SJSA1 (cell line): ENCODE measurements at places on chromosomes 11 and 22.

DNA sequence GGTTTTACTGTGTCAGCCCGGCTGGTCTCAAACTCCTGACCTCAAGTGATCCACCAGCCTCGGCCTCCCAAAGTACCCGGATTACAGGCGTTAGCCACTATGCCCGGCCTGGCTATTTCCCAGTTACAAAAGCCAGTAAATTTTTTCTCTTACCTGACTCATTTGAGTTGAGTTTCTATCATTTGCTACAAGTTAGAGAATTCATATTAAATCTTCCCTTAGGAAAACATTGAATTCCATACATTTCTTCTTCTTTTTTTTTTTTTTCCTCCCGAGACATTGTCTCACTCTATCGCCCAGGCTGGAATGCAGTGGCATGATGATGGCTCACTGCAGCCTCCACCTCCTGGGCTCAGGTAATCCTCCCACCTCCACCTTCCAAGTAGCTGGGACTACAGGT lies 26.0 kb downstream of the CHEK2 start:
- DNase-seq: no peak

DNA sequence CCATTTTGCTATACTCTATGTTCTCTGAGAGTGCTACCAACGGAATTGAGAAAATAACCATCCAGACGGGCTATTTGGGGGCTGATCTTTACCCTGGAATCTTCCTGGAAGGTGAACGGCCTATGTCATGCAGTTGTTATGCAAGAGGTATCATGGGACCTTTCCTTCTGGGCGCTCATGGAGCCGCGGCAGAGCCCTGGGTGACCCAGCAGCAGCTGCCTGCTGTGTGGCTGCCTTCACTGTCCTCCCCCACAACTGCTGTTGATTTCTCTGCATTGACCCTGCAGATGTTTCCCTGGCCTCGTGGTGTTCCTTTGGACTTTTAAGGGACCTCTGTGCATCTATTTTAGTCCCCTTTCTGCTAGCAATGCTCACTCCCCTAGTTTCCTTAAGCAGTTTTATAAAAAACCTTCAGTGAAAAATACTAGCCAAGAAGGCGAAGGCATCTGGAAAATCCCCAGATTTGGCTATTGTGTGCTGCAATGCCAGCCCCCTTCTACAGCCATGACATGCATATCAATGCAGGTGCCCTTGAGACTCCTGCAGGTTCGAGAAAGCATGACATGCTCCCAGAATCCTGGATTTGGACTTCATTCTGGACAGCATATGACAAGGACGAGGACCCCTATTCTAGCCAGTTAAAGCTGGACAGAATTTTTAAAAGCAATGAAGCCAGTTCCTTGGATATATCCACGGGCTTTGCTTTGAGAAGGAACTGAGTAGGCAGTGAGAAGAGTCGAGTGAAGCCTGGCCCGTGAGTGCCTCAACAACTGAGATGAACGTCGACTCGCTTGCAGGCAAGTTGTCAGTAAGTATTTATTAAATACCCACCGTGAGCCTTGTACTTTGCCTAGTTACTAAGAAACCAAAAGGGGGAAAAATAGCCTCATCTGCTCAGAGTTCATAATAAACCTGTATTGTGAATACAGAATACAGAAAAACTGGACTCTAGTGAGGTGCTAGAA lies at the start of gene SLC25A18:
Gene SLC25A18 (plus strand): TSS at position 593 of the 965 bp plus-strand sequence. CDS start 16,447 bp downstream, outside the sequence.
- DNase-seq: no peak

GRCh38 chr11:120457996-120458395 lies 53.6 kb upstream of the GRIK4 start:
- DNase-seq: no peak

DNA sequence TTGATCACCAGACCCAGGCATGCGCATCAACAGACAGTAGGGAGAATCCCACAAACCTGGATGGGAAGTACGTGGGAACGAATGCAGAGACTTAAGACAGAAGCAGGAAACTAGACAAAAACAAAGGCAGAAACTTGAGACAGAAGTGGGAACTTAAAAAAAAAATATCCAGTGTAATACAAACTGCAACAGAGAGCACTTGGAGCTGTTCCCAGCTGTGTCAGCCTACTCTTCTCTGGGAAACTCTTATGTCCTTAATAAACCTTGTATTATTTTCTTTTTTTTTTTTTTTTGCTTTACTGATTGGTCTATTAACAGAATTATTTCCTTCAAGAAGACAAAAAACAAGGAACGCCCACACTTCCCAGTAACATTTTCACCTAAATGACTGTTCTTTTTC lies 1818.1 kb upstream of the RAG2 start:
- DNase-seq: no peak

- no peak for DNase-seq
These were observed 116.9 kb downstream of the SIK3 start for GRCh38 chr11:116981266-116981885.

DNA sequence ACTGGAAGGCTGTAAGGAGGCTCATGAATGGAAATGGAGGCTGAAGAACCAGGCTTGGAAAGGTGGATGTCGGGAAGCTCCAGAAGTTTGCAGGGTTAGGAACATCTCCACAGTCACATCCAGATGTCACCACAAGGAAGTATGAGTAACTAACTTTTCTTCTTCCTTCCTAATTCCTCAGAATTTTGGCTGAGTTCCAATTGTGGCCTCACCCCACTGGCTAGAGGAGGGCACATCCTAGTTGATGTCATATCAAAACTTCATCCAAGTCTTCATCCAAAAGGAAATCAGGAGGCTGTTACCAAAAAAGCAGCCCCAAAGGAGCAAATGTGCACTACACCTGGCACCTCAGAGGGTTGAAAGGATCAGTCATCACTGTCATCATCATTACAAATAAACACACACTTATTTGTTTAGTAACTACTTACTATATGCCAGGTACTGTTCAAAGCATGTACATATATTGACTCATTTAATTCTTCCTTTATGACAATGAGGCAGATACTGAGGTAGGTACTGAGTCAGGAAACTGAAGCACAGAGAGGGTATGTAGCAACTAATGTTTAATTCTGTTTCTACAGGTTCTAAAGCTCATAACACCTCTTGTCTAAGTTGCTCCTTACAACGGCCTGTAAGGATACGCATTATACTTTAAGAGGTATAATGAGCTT lies 7.3 kb upstream of the PTPN5 start:
- DNase-seq: no peak

DNA sequence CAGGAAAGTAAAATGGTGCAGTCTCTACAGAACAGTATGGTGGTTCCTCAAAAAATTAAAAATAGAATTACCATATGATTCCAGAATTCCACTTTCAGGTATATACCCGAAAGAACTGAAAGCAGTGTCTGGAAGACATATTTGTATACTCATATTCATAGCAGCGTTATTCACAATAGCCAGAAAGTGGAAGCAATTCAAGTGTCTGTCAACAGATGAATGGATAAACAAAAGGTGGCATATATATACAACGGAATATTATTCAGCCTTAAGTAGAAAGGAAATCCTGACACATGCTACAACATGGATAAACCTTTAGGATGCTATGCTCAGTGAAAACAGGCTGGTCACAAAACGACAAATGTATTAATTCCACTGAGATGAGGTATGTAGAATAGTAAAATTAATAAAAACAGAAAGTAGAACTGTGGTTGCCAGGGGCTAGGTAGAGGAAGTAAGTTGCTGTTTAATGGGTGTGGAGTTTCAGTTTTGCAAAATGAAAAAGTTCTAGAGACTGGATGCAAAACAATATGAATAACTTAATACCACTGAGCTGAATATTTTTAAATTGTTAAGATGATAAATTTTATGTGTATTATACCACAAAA lies 14.5 kb downstream of the SAA1 start:
- DNase-seq: no peak

- no peak for DNase-seq
These were observed 14.7 kb downstream of the SSH3 start for GRCh38 chr11:67317888-67318555.

GRCh38 chr22:43726322-43726721 lies 85.8 kb downstream of the EFCAB6 start:
- DNase-seq: no peak

DNA sequence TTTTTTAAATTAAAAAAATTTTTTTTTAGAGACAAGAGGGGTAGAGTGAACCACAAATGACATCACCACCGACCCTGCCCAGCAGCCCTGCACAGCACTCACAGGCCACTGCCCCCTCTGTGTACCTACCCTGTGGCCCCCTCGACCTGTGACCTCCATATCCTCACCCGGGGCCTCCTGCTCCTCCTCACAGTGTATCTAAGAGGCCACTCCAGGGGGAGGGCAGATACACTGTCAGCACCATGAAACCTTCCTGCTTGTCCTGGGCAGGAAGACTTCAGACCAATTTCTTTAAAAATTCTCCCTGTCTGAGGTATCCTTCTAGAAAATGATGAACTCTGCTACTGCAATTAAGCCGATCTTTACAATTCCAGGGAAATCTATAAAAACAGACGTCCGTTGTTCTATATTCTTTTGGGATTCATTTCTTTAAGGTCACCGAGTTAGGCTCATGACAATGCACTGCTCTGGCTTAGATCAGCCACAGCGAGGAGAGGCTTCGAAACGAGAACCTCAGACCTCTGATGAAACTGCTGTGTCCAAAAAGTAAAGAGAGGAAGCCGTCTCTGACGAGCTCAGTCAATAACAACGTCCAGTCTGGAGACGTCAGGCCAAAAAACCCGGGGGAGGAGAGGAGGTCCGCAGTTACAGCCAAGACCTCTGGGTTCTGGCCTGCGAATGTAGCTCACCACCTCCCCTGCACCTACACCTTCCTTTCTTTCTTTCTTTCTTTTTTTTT lies 17.5 kb downstream of the NFAM1 start:
- DNase-seq: no peak

DNA sequence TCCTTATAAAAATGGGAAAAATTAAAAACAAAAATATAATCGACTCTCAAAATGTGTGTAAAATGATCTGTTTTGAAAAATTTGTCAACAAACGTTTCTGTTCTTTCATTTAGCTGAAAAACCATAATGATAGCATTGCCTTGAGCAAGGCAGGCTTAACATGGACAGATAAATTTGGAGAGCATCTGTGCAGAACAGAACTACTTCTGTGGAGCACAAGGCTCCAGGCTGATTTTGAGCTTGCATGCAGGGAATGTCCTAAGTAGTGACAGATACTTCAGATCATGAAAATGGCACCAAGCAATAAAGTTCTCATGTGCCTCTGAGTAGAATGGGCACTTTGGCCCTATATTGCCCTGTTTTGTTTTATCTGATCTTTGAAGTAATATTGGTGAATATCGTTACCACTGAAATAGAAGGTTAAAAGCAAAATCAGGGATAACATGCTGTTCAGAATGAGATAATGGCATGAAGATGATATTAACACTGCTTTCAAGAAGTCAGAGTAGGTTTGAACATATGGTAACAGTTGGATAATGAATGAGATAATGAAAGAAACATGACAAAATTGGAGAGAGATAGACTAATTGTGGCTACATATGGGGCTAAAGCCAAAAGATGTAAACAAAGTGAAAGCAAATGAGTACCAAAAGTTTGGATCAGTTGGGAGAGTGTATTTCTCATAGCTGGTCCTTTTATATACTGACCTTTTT lies 730.5 kb upstream of the CCDC179 start:
- DNase-seq: no peak

- DNase-seq: no peak
These were observed 24.3 kb downstream of the SERPINH1 start for GRCh38 chr11:75586395-75586794.

DNA sequence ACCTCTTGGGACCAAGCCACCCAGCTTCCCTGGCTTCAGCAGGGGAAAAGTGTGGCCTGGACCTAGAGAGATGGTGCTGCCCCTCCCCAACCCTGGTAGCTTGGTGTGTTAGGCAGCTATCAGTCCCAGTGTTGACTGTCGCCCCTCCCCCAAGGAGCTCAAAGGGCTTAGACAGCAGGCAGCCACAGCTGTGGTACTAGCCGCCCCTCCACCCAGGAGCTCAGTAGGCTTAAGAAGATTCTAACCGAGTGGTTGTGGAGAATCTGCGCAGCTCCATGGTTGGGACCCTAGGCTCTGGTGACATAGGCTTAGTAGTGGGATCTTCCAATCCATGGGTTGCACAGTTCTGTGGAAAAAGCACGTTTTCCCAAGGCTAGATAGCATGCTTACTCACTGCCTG lies 458.4 kb upstream of the LRRC4C start:
- no peak for DNase-seq

DNA sequence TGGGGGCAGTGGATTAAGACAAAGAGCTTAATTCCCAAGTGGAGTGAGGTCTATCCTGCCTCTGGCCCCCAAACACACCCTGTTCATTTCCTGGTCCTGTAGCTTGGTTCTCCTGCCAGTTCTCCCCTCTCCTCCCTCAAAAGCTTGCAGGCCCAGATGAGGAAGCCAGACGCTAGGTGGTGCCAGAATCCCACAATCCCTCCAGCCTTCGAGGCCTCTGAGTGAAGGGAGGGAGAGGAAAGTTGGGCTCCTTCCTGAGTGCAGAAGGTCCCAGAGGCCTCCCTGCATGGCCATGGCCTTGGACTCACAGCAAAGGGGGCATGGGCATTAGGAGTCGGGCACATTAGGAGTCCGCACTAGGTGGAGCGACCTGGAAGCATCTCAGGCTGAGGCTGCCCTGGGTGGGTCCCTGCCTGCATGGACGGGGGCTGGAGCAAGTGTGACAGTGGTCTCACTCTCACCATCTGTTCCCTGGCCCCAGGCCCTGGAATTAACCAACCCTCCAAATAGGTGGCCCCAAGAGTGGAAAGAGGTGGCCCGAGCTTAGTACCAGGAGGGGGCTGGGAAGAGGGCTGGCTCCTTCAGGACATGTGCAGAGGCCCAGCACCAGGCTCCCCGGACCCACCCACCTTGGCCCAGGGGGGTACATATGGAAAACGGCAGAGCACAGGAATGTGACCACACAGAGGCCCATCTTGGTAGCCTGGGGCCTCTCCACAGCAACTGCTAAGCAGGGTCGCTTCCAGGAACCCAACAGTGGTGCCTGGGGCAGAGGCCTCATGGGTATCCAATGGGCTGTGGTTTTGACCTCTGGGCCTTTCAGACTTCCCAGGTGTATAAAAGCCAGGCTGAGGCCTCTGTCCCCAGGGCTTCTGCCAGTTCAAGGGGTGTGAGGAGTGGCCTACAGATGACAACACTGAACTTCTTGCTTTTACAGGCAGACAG lies 5.2 kb downstream of the FXYD2 start:
- DNase-seq: no peak

DNA sequence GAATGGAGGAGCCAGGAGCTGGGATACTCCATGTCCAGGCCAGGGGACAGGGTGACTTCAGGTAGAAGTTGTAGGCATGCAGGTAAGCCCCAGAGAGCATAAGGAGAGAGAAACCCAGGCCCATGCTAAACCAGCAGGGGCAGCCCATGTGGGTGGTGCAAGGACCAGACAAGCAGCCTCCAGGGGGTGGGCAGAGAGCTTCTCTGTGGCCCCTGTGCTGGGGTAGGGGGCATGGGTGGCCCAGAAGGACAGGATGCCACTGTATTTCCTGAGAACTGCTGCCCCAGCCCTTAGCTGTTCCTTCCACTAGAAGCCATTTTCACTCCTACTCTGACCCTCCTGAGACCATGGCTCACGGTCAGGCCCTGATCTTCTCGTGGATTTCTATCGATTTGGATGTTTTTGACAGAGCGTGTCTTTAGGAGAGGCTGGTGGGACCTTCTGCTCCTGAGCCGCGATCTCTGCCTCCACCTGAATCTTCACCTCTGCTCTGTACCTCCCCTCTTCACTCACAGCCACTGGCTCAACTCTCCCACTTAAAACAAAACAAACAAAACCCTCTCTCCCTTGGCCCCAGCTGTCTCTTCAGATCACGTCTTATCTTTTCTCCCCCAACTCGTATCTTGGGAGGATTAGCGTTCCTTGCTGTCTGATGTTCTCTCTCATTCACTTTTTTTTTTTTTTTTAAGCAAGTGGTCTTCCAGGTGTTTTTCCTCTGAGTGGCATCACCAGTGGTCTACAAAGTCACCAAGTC lies 112.2 kb downstream of the NECTIN1 start:
- no peak for DNase-seq
